Stimulated activated CD4-positive, alpha-beta T cell treated with anti-CD3 and anti-CD28 coated beads, TNF-alpha, amount 100 ng/mL, for 1 hour (primary cell): ENCODE measurements at places on chromosomes 4 and X.

GRCh38 chr4:182202650-182203049 is 40.6 kb upstream of the TENM3 start:
- DNase-seq = no peak

GRCh38 chr4:21697583-21697982 is 251.0 kb downstream of the KCNIP4 start:
- DNase-seq = no peak

- no peak for DNase-seq
Observed at GRCh38 chrX:153802513-153803045, 8.1 kb downstream of the SSR4 start.

GRCh38 chr4:93063325-93063724 is 759.6 kb downstream of the GRID2 start:
- no peak for DNase-seq

DNA sequence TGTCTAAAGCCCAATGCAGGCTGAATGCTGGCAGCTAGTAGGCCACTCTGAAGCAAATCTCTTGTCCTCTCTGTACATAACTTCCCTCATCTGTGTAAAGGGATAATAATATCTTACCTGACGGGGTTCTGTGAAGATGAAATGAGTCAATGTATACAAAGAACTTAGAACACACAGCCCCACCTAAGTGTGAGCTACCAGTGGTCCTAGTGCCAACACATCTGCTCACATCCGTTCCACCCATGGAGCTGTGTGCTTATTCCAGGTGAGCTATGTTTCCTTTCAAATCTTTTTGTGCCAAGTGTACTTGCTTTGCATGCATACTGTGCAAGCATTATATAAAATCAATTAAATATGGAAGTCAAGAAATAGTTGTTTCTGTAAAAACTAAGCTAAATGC is 116.4 kb downstream of the TSPAN5 start:
- DNase-seq = no peak

- no peak for DNase-seq
Observed at GRCh38 chrX:109964390-109964789, 38.5 kb upstream of the TMEM164 start.

GRCh38 chrX:53003111-53003510 is 44.8 kb upstream of the FAM156A start:
- no peak for DNase-seq

GRCh38 chrX:124862301-124862700 is 457.4 kb upstream of the TEX13C start:
- DNase-seq = no peak

DNA sequence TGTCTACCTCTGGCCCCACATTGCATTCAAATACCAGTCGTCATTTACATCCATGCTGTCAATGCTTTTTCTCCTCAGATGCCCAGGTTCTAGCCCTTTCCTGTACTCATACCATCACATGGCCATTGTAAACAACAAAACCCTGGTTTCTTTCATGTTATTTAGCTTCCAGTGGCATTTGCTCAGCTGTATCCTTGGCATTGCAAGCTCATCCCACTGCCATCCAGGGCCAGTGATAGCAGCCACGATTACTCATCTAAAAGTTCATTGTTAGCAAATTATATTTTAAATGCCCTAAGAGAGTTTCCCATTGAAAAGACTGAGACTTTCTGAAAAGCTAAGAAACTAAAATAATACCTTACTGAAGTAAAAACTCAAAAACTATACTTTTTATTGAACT is 34.0 kb downstream of the VEGFC start:
- DNase-seq = no peak

DNA sequence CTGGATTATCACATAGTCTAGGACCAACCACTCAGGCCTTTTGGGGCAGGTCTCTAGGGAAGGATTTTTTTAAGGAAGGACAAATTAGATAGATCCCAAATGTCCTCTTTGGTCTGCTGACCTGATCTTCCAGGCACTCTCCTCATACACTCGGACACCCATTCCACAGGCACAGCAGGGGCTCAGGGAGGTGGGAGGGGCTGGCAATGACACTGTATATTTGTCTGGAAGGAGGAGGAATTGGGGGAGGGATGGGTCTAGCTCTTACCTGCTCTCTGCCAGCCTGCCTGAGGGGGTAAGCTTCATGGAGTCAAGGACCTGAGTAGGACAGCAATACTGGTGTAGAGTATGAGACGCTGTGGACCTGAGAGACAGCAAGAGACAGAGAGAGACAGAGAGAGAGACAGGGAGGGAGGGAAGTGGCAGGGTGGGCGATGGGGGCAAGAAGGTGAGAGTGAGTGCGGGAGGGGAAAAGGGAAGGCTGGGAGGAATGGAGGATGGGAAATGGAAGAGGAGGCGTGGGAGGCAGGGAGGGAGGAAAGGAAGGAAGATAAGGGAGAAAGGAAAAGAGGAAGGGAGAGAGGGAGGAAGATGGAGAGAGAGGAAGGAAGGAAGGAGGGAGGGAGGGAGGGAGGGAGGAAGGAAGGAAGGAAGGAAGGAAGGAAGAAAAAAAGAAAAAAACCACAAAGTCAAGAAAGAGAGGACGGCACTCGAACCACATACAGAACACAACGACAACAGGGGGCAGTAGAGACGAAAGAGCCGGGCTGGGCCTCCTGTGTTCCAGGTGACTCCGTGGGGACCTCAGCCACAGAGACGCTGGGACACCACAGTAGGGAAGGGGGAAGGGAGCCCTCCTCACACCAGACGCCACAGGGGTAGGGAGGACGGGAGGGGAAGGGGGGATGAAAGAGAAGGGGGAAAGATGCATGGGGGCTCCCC is 1.8 kb downstream of the IQSEC2 start:
- no peak for DNase-seq

DNA sequence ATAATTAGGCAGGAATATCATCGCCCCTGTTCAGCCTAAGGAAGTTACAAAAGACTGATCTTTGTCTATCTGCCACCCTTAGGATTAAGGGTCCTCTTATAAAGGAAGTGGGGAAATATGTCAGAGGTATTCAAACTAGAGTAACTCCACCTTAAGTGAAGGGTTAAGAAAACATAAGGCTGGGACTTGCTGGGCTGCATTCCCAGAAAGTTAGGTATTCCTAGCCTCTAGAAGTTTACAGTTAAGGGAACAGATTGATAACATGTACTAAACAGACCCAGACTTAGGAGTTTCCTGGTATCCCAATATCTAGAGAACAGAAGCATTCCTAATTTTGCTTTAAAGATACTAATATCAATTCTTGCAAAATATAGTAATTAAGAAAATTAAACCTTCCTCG is 6.0 kb downstream of the CXCL2 start:
- DNase-seq = no peak

DNA sequence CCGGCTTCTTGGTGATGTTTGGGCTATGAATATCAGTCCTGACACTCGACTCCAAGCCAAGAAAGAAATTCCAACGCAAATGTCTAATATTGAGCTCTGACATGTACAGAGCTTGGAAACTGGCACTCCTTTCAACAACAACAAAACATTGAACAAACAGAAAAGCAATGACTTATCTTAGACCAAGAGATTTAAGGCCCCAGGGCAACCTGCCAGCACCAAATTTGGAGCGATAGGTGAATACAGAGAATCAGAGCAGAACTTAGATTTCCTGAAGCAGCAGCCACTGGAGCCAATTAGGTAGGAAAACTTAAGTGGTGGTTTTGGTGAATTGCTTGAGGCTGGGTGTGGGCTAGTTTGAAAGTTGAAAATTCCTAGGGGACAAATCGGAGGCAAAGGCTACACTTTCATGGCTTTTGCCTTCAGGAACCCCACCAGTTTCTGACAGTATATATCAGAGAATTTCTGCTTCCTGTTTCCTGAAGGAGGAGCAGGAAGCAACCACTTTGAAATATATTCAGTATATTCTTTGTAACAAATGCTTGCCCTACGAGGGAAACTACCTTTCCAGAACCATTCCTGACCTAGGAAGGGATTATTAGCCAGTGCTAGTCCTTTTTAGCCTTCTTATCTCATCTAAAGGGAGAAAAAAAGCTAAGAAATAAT is 10.1 kb upstream of the FMR1 start:
- DNase-seq = no peak
